Lung (tissue), 17 donors: ENCODE measurements at places on chromosomes 4 and X.

DNA sequence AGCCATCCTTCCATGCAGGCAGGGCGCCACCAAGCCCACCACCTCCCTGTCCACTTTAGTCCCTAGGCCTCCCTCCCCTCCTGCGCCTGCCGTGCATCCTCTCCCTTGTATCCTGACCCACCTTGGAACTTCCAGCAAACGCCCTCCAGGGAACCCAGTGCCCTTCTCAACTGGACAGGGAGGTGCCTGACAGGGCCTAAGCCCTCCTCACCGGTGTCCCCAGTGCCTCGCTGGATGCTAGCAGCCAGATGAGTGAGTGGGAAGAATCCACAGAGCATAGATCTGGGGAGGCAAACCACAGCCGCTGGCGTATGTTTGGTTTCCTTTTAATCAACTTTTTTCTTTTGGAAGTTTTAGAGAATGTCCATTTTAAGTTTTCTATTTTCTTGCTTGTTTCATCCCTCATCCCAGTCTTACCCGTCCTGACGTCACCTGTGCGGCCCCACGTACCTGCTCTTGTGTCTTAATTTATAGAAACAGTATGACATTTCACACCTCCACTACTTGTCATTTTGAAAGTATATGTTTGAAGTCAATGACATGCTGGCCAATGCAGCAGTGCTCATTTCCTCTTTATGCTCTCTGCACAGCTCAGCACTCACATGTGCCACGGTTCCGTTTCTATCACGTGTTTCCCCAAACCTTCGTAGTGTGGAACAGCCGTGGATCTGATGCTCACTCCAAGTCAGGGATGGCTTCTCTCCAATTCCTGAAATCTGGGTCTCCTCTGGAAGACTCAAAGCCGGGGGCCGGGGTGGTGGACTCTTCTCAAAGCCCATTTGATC, 3.4 kb upstream of the HMX1 start:
- DNase-seq: no peak

GRCh38 chr4:54946741-54947140, 178.7 kb downstream of the KDR start:
- no peak for DNase-seq

DNA sequence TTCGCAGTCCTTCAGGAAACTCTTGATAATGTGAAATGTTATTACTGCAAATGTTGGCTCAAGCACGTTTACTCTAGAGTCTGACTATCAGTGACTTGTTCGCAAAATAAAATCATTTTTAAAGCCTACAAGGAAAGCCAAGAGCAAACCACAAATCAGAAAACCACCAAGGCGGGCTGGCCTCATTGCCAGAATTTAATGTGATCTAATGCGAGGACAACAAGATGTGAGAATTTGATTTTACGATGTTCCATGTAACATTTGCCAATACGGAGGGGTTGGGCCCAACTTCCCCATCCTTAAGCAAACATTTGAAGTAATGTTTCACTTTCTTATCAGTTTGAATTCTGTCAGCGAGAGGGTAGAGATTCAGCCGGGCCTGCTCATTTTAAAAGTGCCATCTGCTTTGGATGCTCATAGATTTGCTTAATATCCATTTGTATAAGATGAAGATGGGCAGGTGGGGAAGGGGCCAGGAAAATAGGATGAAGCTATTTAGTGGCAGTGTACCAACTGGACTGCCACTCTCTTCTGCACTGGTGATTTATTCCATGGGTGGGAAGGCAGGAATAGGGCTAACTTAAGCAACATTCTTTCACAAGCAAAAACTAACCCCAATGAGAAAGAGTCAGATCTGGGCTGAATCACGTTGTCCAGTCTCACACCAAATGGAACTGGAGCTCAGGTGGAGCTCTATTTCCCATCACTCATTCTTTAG, 225.3 kb downstream of the ANAPC10 start:
- peak; percentile 44 for DNase-seq

- no peak for DNase-seq
These were observed 40.7 kb downstream of the KLF3 start for GRCh38 chr4:38704622-38705154.

DNA sequence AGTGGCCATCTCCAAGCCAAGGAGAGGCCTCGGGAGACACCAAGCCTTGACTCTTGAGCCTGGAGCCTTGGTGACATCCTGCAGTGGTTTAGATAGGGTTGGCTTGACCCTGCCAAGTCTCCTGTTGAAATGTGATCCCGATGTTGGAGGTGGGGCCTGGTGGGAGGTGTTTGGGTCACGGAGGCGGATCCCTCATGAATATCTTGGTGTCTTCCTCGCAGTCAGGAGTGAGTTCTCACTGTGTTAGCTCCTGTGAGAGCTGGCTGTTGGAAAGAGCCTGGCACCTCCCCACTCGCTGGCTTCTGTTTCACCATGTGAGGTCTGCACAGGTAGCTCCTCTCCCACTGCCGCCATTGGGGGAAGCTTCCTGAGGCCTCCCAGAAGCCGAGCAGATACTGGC, 38.8 kb downstream of the ADRA2C start:
- no peak for DNase-seq

DNA sequence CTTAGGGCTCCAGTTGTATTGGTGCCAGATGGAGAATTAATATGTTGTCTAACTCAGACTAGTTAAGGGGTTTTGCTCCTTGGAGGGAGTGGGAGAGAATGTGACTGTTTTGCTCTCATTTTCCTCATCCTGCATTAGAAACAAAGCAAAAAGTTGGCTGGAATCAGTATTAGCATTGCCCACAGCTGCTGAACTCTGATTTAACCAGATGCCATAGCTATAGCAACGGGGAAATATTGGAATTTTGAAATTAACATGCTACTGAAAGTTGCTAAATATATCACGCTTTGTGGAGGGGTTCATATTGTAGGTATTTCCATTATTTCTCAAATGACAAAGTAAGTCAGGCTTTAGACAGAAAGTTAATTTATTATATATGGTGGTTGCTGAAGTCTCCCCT, 66.7 kb upstream of the EOLA2 start:
- no peak for DNase-seq

GRCh38 chr4:105140684-105141490, 5.8 kb upstream of the TET2 start:
- peak; percentile 58 for DNase-seq

DNA sequence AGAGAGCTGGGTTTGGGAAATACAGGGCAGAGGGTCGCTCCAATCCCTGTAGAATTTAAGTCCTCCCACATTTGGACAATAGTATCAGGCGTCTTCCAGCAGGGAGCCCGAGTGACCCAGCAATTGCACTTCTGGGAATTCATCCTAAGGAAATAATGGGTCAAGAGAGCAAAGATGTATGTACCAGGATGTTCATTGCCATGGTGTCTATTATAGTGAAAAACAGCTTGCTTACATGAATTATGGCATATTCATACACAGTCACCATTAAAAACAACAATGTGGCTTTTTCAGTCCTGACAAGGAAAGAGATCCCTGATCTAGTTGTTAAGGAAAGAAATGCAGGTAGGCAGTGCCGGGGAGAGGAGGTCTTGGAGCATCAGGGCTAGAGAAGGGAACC, 167.7 kb downstream of the PJA1 start:
- peak; percentile 28 for DNase-seq

DNA sequence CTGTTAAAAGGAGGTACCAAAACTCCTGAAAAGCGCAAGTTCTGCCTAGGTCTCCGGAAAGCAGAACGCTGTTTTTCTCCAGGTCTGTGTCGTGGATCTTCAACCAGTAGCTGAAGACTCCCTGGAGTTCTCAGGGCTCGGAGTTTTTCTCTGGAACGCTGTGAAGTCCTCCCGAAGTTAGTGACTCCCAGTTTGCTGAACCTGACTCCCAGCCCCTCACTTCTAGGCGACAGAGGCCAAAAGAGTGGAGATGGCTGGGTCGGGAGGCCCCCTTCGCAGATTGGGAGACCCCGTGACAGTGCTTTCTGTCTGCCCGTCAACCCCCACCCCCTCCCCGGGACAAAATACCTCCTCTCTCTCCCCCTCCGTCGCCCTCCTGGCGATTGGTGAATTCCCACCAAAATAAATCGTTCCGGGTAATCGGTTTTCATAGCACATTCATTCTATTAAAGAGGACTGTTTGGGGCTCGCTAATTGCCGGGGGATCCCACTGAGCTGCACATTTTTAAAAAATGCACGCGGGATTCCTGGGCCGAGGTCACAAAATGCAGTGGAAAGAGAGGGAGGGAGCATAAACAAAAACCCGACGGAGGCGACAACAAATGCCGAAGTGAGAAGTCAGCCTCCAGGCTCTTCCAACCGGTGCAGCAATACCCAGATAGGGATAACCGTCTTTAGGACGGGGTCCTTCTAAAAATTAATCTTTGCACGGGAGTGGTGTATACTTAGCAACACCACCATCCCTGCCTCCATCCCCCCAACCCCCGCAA, 4.0 kb upstream of the MSX1 start:
- no peak for DNase-seq

- no peak for DNase-seq
These were observed 485.1 kb downstream of the TRIML1 start for GRCh38 chr4:188624370-188624769.

DNA sequence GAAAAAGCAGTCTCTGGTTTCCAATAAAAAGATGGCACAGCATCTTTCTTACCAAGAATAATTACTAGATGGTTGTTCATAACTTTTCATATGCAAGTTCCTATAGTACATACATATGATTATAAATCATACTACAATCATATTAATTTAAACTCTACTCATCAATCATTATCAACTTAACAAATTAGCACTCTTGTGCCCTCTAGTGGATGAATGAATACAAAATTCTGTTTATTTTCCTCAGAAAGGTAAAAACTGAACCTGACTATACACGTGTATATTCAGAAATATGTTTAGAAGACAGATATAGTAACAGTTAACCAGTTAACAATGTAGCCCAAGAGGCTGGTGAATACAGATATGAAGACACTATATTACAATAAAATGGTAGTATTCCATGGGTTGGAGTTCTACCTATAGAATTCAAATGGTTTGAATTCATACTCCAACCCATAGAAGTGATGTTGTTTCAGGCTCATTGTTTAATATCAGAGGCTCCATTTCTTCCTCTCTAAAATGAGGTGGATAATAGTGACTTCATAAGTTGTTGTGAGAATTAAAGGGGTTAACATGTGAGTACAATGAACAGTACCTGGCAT, 100.0 kb downstream of the ADAMTS3 start:
- no peak for DNase-seq

DNA sequence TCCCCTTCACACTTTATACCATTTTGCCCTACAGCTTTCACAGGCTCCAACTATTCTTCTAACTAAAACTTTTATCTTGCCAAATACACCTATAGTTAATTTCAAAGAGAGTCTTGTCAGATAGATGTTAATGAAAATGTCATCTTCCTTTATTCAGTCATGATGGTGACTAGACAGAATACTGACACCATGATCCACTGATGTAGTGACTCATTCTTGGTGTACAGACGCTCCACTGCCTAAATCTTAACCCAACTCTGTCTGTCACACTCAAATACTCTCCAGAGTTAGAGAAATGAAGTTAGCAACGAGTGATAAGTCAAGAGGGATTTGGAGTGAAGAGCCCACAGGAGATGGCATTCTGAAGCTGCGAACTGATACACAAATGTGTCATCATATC, 32.1 kb upstream of the HDAC8 start:
- DNase-seq: no peak

DNA sequence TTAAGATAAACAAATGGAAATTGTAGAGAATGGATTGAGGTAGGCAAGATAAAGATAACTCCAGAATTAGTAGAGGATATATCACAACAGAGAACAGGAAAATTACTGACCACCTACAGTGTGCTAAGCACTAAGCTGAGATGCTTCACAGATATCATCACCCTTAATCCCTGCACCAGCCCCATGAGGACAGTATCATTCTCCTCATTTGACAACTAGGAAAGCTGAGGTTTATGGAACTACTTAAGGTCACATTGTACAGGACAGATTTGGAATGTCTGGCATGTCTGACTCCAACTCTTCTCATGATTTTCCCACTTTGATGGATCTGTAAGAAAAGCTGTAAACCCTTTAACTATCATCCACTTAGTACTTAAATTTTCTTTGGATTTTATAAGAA, 95.5 kb downstream of the CASK start:
- no peak for DNase-seq

GRCh38 chr4:74377714-74378113, 12.8 kb downstream of the EREG start:
- no peak for DNase-seq

GRCh38 chr4:80240976-80241375, 25.5 kb upstream of the FGF5 start:
- DNase-seq: no peak

DNA sequence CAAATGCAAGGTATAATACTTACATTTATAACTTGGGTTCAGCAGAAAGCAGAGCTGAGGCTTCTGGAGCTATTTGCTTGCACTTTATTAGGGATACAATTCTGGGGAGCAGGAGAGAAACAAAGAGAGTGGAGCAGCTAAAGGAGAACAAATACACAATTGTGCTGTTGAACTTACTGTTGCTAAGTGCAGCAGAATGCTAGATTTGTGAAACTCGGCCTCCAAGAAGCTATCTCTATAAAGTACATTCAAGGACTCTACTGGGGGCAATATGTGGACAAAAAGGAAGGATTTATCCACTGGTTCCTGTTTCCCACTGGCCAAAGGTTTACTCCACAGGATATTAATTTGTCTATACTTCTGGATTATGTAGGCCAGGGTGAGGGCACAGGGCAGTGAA, 86.8 kb downstream of the PPP1R2C start:
- DNase-seq: no peak

DNA sequence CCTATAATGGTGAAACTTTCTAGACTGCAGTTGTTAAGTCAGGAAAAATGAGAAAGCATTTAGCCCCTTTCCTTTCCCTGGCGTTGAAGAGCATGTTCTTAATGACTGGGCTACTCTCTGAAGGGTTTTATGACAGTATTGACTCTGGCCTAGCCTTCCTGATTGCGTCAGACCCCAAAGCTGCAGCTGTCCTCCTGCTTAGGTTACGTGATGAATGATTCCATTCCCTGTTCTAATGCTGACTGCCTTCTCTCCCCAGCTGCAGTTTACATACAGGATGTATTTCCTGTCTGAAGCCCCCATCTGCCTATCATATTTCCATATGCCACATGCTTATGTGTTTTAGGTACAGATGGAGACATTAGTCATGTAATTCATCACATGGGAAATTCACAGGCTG, 105.8 kb upstream of the EGFL6 start:
- peak; percentile 25 for DNase-seq

GRCh38 chr4:2761035-2761923, 5.1 kb upstream of the TNIP2 start:
- peak; percentile 46 for DNase-seq

GRCh38 chr4:95304898-95305297, 243.9 kb downstream of the UNC5C start:
- DNase-seq: peak; percentile 49
